ENCODE measurements at places on chromosomes 13 and 19. TPM values are rescaled to one million over a fixed set of nuclear protein-coding genes. Genes with fewer than 3 reads are reported as not detected.

PEG3 gene
- 9.9 TPM for total RNA-seq

CD33 gene
- 27.0 TPM for total RNA-seq

EFNB2 gene
- 20.8 TPM for total RNA-seq

DNA sequence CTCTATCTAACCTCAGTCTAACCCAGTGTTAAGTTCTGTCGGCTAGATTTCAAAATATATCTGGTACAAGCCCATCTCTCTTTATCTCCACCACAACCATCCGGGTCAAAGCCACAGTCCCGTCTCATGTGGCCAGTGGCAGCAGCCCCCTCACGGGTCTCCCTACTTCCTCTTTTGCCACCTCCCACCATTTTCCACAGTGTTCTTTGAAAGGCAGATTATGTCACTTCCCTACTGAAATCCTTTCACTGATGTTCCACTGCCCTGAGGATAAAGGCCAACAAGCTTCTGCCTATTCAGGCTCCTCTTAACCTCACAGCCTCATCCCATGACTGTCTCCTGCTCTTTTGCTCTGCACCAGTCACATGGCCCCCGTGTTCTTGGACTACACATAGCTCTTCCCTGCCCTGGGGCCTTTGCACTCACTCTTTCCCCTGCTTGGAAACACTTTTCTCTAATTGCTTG is 117.2 kb downstream of the UBL3 start:
- H3K4me1 ChIP-seq: peaks cover 18% of the 10 kb centered on the region
- DNase-seq: no peak
- H3K36me3 ChIP-seq: no peaks in the 10 kb centered on the region
- H3K27ac ChIP-seq: no peak overlapping the region

GRCh38 chr19:33268162-33268991 is 34.0 kb downstream of the CEBPA start:
- H3K27ac ChIP-seq: no peak overlapping the region
- H3K27me3 ChIP-seq: peaks cover 4% of the 10 kb centered on the region
- H3K4me3 ChIP-seq: no peak overlapping the region
- H3K36me3 ChIP-seq: no peaks in the 10 kb centered on the region

- no peak overlapping the region for H3K4me3 ChIP-seq
- H3K27ac ChIP-seq: no peak overlapping the region
- H3K4me1 ChIP-seq: no peaks in the 10 kb centered on the region
- no peak for DNase-seq
- H3K27me3 ChIP-seq: no peaks in the 10 kb centered on the region
Measured at GRCh38 chr13:113258321-113259054, 38.6 kb upstream of the LAMP1 start.

DNA sequence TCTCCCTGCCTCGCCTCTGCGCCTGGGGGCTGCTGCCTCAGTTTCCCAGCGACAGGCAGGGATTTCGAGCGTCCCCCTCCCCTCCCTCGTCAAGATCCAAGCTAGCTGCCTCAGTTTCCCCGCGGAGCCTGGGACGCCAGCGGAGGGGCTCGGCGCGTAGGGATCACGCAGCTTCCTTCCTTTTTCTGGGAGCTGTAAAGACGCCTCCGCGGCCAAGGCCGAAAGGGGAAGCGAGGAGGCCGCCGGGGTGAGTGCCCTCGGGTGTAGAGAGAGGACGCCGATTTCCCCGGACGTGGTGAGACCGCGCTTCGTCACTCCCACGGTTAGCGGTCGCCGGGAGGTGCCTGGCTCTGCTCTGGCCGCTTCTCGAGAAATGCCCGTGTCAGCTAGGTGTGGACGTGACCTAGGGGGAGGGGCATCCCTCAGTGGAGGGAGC is 722 bp upstream of the ICAM1 start:
- peak overlapping the region; percentile 87 for H3K27ac ChIP-seq
- H3K36me3 ChIP-seq: peaks cover 10% of the 10 kb centered on the region
- H3K4me3 ChIP-seq: peak overlapping the region; percentile 52
- DNase-seq: peak; percentile 35

Data from tibial nerve (tissue), 4 donors.